NCI-H510A treated with DMSO at 0.1 percent for 48 hours (cell line): ENCODE measurements at places on chromosomes 1 and 21.

GRCh38 chr1:20220036-20220435, 33.7 kb upstream of the PLA2G2C start:
- no peak for DNase-seq

GRCh38 chr1:85200463-85201339, at the start of gene SYDE2:
TSS of gene SYDE2 (minus strand) at chr1:85201016. CDS start at chr1:85200996, 20 bp downstream.
- DNase-seq: peak; percentile 93

- DNase-seq: no peak
Observed at GRCh38 chr1:89608984-89609725, 23.8 kb upstream of the LRRC8C start.

GRCh38 chr21:45405819-45406762, 1.1 kb downstream of the COL18A1 start:
- no peak for DNase-seq

DNA sequence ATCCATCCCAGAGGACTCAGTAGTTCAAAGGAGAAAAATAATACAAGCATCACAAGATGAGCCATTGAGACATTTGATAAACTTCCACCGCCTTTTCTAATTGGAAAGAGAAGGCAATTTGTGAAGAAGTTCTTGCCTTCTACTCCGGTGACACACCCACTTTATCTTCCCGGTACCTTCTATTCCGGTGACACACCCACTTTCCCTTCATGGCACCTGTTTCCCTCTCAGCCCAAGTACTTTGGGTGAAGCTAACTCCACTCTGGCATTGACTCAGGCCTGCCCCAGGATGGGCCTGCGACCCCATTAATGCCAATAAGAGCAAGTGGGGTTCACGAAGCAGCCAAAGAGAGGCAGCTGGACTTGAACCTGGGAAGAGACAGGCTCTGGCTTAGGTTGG, 38.2 kb downstream of the CLDN14 start:
- DNase-seq: no peak

GRCh38 chr1:183276386-183277080, 90.5 kb downstream of the LAMC2 start:
- DNase-seq: no peak

DNA sequence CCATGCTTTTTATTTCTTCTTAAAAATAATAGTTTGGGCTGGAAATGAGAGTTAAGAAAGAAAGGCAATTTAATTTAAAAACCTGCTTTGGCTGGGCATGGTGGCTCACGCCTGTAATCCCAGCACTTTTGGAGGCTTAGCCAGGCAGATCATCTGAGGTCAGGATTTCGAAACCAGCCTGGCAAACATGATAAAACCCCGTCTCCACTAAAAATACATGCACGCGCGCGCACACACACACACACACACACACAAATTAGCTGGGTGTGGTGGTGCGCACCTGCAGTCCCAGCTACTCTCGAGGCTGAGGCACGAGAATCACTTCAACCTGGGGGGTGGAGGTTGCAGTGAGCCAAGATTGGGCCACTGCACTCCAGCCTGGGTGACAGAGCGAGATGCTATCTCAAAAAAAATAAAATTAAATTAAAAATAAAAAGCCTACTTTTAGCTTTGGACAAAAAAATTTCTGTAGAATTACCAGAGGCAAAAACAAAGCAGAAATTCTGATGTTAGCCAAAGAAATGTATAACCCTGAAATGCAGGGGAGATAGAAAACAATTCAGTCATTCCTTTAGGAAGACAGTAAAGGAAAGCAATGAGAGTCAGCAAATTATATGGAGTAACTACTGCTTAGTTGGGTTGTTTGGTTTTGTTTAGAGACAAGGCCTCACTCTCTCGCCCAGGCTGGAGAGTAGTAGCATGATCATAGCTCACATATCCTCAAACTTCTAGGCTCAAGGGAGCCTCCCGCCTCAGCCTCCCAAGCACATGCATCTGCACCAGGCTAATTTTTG, 15.7 kb upstream of the IPP start:
- DNase-seq: no peak

- DNase-seq: no peak
Observed at GRCh38 chr1:38536089-38536488, 323.5 kb downstream of the RRAGC start.

DNA sequence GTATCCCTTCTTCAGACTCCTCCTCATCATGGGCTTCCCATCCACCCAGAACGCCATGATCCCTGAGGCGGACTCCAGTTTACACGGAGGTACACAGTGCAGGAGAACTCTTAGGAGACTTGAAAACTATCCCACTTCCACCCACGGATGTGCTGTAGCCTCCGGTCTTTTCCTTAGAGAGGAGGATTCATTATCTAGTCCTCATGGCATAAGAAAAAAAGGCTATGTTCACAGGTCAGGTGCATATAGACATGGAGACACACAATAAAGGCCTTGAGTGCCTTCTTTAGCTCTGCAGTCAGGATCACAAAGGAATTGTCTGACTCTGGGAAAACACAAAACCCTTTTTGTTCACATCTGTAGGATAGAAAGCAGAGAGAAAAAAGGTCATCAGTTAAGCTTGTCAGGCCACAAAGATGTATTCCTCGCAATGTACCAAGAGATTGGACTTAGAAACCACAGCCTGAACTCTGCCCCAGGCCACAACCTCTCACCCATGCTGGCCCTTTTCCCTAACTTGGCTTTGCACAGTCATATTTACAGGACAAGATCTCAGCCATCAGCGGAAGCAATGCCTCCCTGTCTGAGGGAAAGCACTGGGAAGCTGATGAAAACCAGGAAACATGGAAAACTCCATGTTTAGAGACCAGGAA, 9.0 kb downstream of the CRP start:
- DNase-seq: no peak

GRCh38 chr1:225851805-225852204, 30.4 kb downstream of the TMEM63A start:
- no peak for DNase-seq

DNA sequence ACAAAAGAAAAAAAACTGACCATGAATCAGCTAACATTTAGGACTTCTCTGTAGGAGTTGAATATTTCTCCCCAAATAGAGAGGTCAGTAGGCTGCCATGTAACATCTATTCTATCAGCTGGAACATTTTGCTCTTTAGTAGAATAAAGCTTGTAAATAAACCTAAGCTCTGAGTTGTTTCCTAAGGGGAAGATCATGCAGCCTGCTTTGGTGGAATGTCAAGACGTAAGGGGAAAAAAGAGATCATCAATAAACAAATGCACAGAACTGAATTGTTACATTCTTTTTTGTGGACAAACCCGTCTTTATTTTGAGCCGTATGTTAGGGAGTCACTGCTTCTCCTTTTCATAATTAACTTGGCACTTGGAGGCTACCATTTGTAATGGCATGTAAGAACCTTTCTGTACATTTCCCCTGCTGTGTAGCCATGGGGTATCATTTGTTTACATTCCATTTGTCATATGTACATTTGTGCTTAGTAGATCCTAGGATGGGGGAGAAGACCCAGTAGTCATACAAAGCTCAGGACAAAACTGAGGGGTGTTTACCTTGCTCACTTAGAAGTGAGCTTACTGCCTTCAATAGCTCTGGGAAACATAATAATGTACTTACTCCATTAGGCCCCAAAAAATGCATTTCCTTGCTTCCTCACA, 10.8 kb upstream of the PALMD start:
- no peak for DNase-seq

- no peak for DNase-seq
Observed at GRCh38 chr1:3383679-3384078, 70.8 kb upstream of the ARHGEF16 start.

DNA sequence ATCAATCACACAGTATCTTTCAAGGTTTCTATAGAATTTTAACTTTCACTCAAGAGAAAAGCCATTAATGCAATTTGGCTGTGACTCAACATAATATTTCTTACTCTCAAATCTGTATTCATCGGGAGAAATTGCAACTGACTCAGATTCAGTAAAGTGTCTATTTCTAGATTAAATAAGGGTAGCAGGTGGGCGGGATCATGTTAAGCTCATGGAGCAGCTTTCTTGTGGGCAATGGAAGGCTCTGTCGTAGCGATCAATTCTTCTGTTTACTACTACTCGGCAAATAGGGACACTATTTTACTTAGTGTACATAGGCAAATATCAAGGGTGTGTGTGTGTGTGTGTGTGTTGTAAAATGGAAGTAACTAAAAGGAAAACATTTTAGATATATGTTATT, 423.6 kb upstream of the NEGR1 start:
- DNase-seq: no peak

DNA sequence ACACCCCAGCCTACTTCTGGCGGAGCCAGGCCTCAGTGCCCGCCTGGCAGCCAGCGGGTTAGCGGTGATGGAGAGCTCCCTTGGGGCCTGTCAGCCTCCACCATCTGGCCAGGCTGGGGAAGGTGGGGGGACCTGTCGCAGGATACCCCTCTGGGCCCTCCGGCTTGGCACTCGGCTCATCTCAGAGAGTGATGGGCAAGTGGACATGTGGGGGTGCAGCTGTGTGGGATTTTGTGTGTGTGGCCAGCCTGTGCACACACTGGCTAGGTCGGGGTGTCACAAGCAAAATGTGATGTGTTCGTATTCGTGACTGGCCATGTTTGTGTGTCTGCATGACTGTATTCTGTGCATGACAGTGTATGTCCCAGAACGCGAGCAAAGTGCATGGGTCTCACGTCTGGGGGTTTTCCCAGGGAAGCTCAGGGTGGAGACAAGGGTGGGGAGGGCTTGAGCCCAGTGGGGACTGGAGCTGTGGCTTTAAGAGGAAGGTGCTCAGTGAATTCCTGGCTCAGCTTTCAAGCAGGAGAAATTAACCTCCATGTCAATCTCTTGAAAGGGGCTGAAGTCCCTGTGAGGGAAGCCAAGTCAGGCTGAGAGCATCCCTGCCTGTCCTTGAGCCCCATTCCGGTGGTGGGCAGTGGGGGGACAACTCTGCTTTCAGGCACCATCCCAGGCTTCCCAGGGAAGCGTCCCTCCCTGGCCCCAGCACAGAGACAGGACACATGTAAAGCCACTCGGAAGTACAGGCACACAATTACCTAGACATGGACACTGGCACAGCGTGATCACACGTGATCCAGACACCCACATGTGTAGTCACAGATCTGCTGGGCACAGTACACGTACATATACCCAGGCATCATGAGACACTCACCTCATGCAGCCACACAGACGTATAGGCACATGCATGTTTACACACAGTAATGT, 21.1 kb upstream of the ADGRB2 start:
- no peak for DNase-seq

DNA sequence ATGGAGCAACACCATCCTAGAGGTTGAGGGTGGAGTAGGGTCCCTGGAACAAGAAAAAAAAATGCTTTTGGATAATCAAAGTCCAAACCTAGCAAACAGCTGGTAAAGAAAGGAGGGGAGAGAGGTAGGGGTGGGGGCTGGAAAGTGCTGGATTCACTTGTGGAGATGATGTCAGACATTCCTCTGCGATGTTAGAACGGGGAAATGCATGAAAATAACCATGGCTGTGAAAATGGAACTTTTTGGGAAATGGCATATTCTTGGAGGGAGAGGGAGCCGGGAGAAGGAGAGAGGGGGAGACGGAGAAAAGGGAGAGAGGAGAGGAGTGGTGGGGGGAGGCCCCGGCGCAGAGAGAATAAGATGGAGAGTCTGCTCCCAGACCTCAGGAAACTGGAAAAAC, 53.6 kb downstream of the OLFML2B start:
- no peak for DNase-seq

DNA sequence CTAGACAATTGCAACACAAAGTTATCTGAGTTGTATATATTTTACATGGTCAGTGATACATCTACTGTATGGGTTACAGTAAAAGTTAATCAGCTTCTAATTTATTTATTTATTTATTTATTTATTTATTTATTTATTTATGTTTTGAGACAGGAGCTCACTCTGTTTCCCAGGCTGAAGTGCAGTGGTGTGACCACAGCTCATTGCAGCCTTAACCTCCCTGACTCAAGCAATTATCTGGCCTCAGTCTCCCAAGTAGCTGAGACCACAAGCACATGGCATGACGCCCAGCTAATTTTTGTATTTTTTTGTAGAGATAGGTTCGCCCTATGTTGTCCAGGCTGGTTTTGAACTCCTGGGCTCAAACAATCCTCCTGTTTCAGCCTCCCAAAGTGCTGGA, 241.6 kb downstream of the PTPRC start:
- no peak for DNase-seq

GRCh38 chr1:9872430-9873165, 37.5 kb downstream of the CTNNBIP1 start:
- DNase-seq: no peak

- no peak for DNase-seq
Observed at GRCh38 chr1:201916649-201917249, 28.1 kb downstream of the SHISA4 start.

- DNase-seq: no peak
Observed at GRCh38 chr1:54837002-54837853, 36.1 kb upstream of the TTC22 start.

- DNase-seq: no peak
Observed at GRCh38 chr1:159872891-159873290, 10.4 kb upstream of the VSIG8 start.

- no peak for DNase-seq
Observed at GRCh38 chr1:73033640-73034039, 751.3 kb upstream of the NEGR1 start.

DNA sequence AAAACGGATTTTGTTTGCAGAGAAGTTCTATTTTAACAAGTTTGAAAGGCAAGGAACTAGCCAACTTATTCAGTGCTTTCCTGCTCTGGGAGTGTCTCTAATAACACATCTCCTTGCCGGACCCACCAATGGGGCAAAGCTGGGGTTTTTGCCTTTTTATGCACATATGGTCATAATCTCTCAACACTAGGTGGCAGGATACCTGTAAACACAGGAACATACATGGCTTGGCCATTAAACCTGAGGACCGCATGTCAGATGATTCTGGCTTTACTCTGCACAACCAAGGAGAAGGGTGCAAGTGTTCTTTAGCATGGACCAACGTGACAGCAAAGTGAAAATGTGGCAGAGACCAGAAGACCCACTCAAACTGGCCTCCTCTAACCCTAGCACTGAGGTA, 4.9 kb downstream of the TMEM9 start:
- peak; percentile 16 for DNase-seq

DNA sequence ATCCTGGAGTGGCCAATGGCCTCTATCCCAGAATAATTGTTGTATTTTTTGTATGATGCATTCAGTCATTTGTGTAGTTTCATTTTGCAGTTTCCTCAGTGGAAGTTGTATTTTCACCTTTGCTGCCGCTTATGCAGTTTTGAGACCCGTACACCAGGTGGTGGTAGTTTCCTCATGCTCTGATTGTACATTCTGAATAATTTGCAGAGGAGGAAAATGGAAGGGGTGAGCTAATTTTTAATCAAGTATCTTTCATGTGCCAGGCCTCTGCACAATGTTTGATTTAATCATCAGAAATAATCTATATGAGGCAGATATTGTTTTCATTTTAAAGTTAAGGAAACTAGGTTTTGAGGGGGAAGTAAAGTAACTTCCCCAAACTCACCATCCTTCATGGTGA, 29.5 kb downstream of the HLX start:
- DNase-seq: peak; percentile 16

DNA sequence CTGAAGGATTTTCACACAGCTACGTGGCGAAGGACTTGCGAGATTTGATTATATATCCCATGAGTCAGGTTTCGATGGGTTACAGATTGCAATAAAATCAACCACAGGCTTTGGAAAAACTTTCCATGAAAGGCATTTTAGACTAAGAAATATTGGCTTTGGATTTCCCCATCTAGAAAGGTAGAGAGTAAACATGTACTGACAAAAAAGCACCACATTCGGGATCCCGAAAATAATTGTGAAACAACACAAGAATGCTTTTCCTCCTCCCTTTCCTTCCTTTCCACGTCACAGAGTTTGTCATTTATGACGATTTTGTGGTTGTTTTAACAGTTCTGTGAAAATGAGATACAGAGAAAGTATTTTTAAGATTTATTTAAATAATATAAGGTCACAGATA, 38.5 kb downstream of the TGFB2 start:
- no peak for DNase-seq

- no peak for DNase-seq
Observed at GRCh38 chr21:33543505-33544129, 779 bp downstream of the SON start.

GRCh38 chr1:169925505-169926482, 32.1 kb upstream of the SCYL3 start:
- DNase-seq: peak; percentile 46
